ENCODE measurements at places on chromosomes 3 and 15.

GRCh38 chr3:70519913-70520659 lies 207.6 kb upstream of the MDFIC2 start:
- no peak for DNase-seq

GRCh38 chr3:128683957-128684356 lies 33.3 kb upstream of the RPN1 start:
- no peak for DNase-seq

DNA sequence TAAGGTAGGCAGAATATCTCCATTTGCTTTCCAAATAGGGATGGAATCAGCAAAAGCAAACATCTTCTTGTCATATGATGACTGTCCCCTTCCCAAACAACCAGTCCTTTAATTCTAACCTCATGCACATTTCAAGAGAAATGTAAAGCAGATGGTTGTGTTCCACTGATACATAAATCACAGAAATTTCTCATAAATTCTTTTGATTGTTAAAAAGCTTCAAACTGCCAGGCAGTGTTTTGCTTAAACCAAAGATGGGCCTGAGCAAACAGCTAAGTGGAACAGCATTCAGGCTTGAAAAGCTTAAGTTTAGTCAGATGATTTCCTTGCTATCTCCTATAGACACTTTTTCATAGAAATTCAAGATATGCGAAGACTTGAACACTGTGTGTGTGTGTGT lies 74.3 kb upstream of the SOX2 start:
- DNase-seq = no peak

DNA sequence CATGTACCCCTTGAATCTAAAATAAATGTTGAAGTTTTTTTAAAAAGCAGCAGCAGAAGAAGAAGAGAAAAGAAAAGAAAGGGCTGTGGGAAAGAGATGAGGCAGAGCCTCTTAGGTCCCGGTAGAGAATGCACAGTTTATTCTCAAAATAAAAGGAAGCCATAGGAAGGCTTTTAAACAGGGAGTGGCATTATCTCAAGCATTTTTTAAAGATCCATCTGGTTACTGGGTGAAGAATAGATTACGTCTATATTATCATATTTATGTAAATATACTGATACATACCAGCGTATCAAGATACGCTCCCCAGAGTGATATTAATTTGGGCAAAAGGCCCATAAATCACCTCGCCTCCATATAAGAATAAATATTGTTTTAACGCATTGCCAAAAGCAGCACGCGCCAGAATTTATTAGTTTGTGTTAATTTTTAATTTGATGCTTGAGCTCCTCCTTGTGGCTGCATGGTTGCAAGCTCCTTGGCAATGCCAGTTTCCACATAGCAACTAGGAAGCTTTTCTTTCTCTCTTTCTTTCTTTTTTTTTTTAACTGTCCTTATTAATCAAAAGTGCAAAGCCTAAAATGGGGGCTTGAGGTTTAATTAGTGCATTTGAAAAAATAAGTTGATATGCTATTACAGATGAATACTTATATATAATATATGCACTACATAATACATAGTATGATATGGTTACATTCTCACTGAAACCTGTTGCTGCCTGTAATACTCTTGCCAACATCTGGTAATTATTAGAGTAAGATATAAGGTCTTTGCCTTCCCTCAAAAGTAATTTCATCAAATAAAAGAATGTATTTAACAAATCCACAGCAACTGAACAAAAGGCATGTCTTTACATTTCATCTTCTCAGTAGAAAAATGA lies 242.8 kb upstream of the UBE2E2 start:
- DNase-seq = no peak

DNA sequence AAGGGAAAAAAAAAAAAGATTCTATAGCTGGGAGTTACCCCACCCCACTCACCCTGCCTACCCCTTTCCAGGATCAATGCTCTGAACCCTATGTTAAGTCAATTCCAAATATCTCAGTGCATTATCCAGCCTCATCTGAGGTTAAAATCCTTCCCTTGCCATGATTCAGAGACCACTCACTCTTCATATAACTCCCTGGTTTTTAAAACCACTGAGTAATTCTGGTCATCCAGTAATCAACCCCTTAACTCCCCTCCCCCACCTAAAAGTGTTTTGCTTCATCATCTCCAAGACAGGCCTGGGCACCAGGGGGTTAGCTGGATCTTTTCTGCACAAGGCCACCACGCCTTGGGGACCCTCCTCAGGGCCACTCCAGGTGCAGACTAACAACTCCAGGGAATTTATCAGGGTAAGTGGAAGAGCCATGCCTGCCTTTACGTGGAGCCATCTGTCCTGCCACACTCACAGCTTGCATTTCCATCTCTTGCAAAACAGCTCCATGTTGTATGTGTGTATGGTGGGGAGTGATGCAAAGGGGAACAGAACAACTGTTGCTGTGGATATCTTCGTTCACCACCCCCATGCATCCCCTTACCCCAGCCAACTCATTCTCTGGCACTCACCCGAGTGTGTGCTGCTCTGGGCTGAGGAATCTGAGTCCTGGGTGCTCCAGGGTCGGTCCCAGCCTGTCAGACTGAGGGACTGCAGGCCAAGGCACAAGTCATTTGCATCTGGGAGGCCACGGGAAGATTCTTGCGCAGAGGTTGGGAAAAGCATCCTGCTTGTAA lies 30.7 kb upstream of the RPS17 start:
- no peak for DNase-seq

DNA sequence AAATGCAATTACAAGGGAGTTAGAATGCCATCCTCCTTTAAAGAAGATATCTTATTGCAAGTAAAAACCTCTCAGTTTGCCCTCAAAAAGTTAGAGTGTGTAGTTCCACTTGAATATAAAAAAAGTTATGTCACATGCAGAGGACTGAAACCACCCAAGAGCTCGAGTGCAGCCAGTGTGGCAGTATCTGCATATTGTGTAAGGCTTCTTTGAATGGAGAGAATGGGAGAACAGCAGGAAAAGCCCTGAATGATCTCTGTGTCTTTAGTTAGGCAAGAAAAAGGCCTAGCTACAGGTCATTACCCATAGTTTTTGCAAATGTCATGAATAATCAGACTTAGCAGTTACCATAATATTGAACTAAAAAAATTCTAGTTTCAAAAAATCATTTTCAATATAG lies 13.9 kb upstream of the TEX9 start:
- DNase-seq = no peak

DNA sequence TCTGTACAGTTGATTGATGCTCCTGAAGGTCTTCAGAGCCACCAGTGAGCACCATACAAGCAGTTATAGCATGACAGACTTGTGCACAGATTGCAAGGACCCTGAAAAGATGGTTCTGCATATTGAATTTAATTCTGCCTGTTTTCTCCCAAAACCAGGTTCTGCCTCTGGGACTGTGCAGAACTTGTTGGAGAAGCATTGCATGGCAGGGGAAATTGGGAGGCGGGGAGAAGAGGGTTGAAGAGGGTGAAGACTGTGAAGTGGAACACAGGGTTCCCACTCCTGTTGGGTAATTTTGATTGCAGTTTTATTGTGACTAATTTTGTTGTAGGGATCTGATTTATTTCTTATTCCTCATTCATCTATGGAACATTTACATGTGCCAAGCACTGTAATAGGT lies 10.3 kb downstream of the ZNF80 start:
- DNase-seq = no peak

GRCh38 chr3:11560746-11561145 lies 83.0 kb downstream of the VGLL4 start:
- DNase-seq = no peak

DNA sequence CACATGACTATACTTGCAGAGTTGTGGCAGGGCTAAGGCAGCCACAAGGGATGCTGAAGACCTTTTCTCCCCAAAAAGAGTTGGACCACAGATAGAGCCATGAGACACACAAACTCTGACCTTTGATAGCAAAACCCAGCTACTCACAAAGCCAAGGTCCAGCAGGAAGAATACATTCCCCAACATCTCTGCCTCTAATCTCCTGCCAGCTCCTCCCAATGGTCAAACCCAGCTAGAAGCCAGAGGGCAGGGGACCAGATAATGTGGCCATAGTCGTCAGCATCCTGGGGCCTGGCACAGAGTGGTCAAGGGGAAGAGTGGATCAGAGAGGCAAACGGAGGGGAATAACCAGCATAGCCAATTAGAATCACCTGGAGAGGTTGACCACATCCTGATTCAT lies 28.2 kb downstream of the SLC6A1 start:
- DNase-seq = no peak

DNA sequence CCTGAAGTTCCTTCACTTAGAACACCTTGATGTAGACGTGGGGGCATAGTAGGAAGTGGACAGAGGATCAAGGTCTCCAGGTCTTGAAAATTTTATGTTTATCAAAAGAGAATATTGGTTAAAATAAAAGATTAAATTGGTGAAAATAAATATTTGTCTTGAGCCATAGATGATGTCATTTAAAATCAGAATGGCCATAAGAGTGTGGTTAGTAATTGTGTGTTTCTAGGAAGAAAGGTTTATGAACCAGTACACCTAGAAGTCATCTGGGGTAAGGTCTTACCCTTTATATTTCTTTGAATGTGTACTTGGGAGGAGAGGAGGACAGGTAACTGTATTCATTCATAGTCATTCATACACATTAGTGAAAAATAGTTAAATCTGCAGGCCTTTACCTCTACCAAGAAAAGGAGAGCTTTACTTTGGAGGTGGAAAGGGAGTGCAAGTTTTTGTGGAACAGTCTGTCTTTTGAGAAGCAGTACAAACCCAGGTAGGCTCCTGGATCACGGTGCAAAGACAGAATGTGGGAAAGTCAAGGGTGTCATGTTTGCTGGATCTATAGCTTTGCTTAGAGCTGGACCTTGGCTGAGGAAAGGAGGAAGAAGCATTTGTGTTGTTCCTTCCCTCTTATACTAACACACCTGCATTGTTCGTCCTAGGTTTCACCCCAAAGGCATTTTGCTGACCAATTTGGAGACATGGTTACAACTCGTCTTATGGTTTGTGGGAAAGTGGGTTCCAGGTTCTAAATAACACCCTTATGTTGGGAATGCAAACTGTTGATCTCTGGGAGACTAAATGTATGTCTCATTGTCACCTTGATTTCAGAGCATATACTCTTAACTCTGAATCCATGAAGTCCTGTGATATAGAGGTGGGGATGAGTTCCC lies 6.2 kb downstream of the SCAANT1 start:
- no peak for DNase-seq

DNA sequence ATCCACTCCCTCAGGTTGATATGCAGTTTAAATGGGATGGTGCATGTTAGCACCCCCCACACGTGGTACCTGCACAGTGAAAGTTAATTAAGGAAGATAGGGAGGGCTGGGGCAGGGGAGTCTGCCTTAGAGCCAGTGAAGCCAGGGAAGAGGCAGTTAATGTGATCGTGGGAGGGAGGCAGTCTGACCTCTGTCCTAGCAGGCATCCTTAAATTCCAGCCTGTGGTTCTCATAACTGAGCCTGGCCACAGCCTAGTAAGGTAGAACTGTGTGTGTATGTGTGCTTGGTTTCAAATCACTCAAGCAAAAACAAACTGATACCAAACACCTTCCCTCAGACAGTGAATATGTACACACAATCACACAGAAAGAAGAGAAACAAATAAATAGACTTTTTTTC lies 319.1 kb upstream of the TLE3 start:
- DNase-seq = no peak

DNA sequence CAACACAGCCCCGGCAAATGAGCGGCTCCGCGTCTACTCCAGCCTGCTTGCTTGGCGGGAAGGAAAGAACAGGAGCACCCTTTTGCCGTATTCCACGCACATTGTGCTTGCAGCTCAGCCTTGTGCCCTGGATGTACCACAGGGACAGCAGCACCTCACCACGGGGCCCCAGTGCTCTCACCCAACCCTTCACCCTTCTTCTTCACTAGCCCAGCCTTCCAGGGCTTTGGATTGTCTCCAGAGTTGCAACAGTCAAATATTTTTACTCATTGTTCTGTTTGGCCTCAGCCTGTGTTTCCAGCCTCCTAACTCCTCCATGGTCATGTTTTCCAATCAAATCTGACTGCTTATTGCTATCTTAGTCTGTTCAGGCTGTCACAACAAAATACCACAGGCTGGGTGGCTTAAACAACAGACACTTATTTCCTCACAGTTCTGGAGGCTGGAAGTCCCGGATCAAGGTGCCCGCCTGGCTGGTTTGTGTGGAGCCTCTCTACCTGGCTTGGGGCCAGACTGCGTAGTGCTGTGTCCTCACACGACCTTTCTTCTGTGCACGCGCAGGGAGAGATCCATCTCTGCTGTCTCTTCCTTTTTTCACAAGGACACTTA lies 79.2 kb upstream of the ABHD17C start:
- no peak for DNase-seq

DNA sequence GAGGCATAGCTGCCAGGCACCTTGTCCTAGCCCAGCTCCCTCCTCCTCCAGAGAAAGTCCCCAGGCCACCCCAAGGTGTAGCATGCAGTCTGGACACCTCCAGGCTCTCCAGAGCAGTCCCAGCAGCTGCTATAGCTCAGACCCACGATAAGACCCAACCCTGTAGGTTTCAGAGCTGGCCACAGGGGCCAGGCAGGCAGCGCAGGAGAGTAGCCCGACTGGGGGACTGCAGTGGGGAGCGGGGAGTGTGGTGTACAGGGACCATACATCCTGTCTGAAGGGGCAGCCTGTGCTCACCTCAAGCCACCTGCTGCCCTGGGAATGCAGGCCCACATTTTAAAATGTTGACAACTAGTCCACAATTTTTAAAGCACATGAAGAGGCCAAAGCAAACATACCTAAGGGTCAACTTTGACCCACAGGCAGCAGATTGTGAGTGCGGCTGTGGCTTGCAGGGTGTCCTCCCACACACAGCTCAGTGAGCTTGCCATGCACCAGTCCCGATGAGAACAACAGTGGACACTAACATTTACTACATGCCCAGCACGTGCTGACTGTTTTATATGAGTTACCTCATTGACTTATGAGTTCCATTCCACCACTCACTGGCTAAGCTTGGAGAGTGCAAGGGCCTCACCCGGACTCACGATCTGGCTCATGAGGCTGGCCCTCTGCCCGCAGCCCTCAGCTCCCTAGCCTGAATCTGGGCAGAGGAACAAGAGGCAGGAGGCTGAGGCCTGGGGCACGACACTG lies 81.4 kb downstream of the DNAJB8 start:
- DNase-seq = no peak

GRCh38 chr15:66588537-66588936 lies 22.7 kb upstream of the LCTL start:
- DNase-seq = no peak

DNA sequence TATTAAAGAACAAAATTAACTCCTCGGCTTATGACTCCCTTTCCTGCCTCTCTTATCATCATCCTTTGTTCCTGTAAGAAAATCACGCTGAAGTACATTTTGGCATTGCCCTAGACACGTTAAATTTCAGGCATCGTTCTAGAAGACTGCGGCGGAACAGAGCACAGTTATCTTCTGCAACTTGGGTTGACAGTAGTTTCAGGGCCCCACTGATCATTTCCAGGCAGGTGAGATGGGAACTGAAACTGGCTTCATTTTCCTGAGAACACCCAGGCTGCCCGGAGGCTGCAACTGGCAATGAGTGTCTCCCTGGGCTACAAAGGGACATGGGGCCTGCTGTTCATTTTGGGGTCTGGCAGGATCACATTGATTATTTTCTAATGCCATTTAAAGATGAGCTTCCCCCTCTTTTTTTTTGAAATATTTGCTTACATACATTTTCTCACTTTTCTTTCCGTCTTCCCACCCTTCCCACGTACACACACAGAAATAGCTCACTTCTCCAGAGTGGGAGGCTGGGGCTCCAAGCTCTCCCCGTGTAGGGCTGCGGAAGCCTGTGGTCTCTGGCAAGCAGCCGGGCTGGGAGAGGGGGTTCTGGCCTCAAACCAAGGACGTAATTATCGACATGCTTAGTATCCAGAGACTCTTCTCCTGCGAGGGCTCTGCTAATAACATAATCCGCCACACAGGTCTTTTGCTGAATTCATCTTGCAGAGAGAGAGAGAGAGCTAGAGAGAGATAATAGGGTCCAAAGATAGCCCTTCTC lies 267.4 kb downstream of the ABHD5 start:
- DNase-seq = no peak
